Omental fat pad (tissue), 4 donors: ENCODE measurements at places on chromosomes 4 and X.

- DNase-seq: no peak
These were observed 66.2 kb upstream of the AFAP1 start for GRCh38 chr4:8005814-8006215.

DNA sequence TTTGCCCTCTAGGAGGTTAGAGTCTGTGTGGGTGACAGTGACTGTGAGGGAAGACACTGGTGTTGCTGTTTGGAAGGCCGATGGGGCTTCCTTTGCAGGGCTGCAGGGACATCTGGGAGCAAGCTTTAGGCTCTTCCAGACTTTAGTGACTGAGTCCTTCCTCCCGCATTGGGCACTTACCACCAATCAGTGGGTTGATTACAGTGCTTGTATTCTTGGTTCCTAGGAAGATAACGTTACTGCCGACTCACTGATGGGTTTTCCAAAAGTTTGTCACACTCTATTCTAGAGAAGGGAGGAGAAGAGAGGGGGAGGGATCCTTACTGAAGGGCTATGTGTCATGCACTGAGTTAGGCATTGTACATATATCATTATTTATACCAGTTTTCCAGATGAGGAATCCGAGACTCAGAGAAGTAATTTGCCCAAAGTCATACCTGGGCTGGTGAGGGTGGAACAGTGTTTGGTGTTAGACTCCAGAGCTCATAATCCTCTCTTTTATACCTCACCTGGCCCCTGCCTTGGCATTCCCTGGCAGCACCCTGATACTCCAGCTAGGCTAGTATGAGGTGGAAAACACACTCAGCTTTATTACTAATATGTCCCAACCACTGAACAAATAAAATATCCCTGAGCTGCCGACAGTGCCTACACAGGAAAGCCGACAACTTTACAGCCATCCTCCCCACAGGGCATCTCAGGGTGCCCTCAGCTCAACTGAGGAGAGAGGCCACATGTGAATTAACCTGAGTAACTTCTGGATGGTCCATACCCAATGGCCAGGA, 3.8 kb downstream of the CHST7 start:
- DNase-seq: no peak

DNA sequence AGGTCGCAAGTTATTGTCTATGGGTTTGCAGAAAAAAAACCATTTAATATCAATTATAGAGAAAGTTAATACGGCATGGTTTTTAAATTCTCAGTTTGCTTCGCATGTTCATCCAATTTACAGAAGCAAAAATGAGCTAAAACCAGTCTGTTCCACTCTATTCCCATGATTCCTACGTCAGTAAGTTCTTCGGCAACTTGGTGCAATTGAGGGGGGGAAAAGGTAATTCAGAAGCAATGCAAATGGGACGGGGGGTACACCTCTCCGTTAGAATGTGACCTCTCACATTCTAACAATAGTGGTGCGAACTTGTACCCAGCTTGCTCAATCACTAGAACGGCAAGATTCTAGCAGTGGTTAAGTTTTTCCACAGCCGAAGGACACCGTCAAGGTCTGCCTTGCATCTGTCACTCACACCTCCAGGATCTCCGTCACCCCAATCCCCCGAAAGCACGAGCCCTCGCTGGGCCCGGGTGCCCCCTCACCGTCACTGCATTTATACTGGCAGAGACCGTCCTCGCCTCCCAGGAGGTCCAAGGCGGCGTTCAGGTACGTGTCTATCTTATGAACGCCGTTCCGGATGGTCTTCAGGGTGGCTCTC, 653 bp downstream of the PLA2G12A start:
- no peak for DNase-seq

GRCh38 chr4:139028191-139028661, 12.6 kb downstream of the NOCT start:
- DNase-seq: no peak

DNA sequence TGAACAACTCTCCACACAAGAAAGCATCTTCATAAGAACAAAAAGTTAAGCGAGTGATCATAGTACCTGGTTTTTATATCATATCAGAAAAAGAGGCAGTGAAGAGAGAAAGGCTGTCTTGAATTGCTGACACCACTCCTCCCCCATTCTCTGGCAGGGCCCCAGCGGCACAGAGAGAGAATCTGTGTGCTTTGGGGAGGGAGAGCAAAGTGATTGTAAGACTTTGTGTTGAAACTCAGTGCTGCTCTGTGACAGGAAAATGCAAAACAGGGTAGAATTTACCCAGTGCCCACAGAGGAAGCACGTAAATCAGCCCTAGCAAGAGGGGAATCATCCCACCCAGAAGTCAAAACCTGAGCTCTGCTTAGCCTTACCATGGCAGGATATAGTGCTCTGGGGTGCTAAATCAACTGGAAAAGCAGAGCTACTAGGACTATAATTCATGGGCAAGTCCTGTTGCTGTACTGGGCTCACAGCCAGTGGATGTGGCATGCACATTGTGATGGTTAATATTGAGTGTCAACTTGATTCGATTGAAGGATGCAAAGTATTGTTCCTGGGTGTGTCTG, 174.6 kb downstream of the PRR32 start:
- DNase-seq: no peak

DNA sequence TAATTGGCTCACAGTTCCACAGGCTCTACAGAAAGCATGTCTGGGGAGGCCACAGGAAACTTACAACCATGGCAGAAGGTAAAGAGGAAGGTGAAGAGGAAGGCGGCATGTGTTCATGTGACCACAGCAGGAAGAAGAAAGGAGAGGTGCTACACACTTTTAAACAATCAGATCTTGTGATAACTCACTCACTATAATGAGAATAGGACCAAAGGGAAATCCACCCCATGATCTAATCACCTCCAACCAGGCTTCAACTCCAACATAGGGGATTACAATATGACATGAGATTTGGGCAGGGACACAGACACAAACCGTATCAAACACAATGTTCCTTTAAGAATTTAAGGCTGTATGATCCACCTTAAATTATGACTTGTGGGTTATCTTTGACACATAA, 10.5 kb upstream of the PGM2 start:
- DNase-seq: no peak

DNA sequence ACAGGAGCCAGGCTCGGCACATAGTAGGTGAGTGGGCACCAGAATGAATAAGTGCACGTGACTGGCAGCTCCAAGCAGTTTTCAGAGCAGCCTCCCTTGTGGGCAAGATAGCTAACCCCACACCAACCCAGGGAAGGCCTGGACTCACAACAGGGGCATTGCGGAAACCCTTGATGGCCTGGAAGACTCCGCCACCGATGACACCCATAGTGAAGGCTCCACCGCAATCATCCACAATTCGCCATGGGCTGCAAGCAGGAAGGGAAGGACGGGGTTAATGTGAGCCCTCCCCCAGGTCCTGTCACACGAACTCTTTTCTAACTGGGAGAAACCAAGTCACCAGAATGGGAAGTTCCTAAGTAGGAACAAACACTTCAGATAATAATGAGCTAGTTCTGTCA, 957 bp downstream of the TIMM17B start:
- DNase-seq: no peak

- DNase-seq: no peak
These were observed 47.1 kb downstream of the SORBS2 start for GRCh38 chr4:185764876-185765275.

- DNase-seq: no peak
These were observed 32.9 kb upstream of the PTPN13 start for GRCh38 chr4:86561256-86561655.

DNA sequence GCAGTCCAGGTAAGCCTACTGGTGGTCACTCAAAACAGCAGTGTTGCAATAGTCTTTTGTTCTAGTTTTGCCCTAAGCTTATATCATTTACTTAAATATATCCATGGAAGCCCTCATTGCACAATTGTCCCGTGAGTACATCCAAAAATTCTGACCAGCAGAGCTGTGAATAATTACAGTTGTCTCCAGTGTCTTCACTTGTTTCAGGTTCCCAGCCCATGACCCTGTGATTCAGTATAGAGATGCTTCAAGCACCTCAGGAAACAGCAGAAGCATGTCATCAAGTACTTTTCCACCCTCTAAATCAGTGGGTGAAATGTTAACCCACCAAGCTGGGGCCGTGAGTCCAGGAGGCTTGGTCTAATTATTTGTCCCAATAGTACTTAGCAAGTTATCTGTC, 214.9 kb upstream of the RPS6KA3 start:
- DNase-seq: no peak

GRCh38 chr4:129429581-129430320, 333.8 kb downstream of the C4orf33 start:
- DNase-seq: no peak

GRCh38 chr4:163988865-163989264, 494.4 kb downstream of the TMA16 start:
- no peak for DNase-seq

DNA sequence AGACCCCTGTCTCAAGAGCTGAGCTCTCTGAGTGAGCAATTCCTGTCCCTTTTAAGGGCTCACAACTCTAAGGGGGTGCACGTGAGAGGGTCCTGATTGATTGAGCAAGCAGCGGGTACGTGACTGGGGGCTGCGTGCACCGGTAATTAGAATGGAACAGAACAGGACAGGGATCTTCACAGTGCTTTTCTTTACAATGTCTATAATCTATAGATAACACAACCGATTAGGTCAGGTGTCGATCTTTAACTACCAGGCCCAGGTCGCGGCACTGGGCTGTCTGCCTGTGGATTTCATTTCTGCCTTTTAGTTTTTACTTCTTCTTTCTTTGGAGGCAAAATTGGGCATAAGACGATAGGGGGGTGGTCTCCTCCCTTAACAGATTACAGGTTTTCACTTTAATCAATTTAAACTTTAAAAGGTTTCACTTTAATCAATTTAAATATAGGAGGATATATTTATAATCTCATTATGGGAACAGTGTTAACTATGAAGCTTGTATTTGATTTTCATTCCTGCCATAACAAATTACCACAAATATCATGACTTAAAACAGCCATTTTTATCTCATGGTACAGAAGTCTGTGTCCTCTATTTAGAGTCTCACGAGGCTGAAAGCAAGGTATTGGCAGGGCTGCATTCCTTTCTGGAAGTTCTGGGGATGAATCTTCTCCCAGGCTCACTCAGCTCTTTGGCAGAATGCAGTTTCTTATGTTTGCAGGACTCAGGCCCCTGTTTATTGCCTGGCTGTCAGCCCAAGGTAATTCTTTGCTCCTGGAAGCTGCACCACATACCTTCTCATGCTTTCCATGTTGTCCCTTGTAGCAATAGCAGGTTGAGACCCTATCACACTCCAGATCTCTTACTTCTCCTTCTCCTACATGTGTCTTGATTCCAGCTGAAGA, 5.2 kb downstream of the SPATA4 start:
- DNase-seq: no peak

DNA sequence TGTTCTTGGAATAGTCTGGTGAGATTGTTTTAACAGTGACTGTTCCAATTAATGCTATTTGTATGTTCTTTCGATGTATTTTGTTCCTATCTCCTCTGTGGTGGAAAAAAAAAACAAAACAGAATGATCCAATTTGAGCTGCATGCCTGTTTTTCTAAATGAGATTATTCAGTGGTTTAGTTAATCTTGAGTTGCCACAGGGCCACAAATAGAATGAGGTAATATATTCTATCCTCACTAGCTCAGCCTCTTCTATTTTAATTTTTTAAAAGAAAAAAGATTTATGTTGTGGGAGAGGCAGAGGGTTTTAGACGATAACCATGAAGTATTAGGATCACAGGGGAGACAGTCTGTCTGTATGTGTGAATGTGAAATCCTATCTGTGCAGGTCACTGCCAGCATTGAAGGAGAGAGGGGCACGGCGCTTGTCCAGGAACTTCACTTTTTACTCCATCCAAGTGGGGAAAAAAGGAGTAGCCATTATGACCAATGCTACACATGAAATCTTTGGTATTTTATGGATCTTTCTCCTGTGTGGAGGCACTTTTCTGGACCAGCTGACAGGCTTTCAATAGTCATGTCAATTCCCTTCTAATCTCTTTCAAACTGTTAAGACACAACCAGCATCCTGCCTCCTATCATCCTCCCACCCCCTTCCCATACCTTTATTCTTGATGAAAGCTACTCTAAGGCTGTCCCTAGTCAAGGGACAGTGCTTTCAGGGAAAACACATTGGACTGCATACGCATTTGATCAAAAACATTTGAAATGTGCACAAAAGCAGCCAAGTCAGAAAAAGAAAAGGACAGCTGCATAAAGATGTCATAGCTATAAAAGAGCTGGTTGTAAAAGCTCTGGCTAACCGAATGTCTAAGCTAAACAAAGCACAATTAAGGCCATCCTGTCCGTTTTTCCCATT, 1063.8 kb upstream of the INTU start:
- DNase-seq: no peak

- no peak for DNase-seq
These were observed 4.2 kb downstream of the TSPAN5 start for GRCh38 chr4:98653890-98654867.

GRCh38 chr4:170087163-170087700, 2.5 kb downstream of the AADAT start:
- no peak for DNase-seq

DNA sequence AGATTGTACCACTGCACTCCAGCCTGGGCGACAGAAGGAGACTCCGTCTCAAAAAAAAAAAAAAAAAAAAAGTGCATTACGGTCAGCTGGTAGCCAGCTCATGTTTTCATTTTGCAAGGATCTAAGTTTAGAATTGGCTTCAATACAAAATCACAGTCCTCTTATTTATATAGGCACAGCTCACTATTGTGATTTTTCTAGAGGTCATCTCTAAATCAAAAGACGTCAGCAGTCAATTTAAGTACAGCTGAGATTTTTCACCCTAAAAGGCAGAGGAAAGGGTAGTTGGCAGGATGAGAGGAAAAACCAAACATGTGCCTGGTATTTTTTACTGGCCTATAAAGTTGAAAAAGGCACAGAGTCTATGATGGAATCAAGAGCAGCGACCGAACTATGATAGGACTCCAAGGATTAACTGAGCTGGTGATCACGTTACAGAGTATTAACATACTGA, 30.8 kb downstream of the ASB5 start:
- no peak for DNase-seq

DNA sequence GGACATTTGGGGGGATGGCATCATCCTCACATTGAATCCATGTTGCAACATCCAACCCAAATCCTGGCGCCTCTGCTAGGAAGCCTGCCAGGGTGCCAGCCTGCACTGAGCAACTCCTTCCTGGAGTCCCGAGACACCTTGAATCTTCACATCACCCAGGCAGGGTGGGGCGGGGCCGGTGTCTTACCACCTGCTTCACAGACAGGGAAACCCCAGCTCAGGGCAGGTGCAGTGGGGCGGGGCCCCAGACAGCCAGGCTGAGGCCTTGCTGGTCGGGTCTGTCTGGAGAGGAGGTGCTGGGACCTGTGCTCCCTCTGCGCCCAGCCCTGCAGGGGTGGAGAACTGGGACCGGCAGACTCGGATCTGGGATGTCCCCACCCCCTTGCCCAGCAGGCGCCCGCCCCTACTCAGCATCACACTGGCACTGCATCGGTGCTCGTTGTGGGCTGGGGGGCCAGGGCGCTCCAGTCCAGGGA, 31.5 kb upstream of the HTRA3 start:
- no peak for DNase-seq

DNA sequence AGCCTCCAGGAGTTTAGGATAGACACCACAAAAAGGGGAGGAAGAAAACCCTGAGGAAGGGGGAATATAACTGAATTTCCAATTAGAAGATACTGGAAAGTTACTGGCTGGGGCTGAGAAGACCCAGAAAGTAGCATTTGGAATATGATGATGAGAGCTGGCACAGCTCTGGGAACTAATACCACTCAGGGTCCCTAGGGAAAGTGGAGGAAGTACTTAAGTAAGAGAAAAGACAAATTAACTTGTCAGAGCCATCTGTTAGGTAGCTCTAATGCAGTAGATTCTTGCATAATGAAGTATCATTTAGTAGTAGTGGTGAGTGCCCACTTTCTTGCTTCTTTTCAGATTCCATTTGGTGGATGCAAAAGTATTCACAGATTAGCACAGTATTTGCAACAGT, 90.8 kb upstream of the TSPAN5 start:
- DNase-seq: no peak
